Naive thymus-derived CD8-positive, alpha-beta T cell (primary cell): ENCODE measurements at places on chromosomes 16 and 17. TPM values are rescaled to one million over a fixed set of nuclear protein-coding genes. Genes with fewer than 3 reads are reported as not detected.

Gene KRT36
- polyA plus RNA-seq = not detected

Gene ZNF624
- polyA plus RNA-seq = 4.2 TPM

Gene TPSAB1
- not detected for polyA plus RNA-seq

Gene OSGIN1
- polyA plus RNA-seq = not detected

Gene ZNF689
- 11.0 TPM for polyA plus RNA-seq

Gene SLFN12
- 3.1 TPM for polyA plus RNA-seq

Gene HBM
- not detected for polyA plus RNA-seq

Gene SULT1A4
- not detected for polyA plus RNA-seq

Gene CMTM1
- polyA plus RNA-seq = 0.50 TPM

DNA sequence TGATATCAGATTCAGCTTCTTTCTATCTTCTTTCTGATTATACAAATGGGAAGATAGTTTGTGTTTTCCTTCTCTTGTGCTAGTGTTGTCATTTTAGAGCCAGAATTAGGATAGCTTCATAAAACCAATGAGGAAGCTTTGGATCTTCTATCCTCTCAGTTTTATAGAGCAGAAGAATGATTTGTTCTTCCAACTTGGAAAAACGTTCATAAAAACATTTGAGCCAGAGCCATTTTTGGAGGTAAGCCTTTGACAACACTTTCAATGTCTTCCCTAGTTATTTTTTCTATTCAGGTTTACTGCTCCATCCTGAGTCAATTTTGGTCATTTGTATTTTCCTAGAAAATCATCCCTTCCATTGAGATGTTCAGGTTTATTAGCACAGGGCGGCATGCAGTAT lies 91.2 kb upstream of the MYOCD start:
- DNase-seq = no peak

DNA sequence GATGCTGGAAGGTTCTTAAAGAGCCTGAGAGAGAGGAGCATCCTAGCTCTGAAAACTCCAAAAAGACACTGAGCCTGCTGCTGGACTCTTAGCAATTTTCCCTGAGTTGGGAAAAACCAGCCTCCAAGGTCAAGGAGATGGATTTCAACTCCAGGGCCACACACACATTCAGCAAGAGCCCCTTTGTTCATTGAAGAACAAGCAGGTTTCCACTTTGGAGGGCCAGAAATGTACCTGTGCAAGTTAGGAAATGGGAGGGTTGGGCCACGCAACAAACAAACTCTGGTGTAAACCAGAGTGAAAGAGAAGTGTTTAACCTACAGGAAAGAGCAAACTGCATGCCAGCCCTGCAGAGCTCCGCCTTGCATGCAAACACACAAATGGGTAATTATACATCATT lies 264.8 kb upstream of the RPL38 start:
- no peak for DNase-seq

- DNase-seq = no peak
These were observed 1.2 kb downstream of the KCNJ16 start for GRCh38 chr17:70076189-70076588.

DNA sequence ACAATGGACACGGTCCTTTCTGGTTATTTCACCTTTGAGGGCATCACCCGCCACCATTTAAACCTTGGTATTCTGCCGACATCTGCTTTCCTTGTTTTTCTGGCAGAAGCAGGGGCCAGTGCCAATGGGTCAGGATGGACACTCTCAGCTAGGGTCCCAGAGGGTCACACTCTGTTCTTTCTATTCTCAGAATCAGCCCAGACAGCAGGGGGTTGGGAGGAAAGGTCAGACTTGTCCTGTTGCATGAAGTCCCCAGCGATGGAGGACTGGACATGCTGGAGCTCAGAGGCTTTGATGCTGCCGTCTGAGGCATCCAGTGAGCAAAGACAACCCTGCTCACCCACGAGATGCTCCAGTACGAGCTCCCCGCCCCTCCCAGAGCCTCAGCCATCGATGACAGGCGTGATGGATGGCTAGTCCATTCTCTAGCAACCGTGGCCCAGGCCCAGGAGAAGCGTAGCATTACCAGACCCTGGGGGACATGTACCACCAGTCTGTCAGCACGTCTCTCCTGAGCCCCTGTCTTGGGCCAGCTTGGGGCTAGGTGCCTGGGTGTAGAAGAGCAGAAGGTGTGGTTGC lies 62.0 kb downstream of the FOXL1 start:
- DNase-seq = no peak

DNA sequence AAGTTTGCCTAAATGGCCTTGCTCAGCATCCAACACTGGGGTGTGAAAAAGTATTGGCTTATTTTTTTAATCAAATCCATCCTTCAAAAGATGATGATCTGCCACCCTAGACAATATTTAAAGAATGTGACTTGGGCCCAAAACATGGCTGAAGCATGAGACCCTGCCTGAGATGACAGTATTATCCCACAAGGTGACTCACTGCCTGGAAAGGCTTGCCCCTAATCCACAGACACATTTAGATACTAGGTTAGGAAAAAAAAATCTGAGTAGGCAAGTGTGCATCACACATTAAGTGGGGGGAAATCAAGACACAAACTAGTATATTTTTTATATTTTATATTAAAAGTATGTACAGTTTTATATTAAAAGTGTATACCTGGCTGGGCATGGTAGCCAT lies 38.4 kb downstream of the TOM1L2 start:
- no peak for DNase-seq

DNA sequence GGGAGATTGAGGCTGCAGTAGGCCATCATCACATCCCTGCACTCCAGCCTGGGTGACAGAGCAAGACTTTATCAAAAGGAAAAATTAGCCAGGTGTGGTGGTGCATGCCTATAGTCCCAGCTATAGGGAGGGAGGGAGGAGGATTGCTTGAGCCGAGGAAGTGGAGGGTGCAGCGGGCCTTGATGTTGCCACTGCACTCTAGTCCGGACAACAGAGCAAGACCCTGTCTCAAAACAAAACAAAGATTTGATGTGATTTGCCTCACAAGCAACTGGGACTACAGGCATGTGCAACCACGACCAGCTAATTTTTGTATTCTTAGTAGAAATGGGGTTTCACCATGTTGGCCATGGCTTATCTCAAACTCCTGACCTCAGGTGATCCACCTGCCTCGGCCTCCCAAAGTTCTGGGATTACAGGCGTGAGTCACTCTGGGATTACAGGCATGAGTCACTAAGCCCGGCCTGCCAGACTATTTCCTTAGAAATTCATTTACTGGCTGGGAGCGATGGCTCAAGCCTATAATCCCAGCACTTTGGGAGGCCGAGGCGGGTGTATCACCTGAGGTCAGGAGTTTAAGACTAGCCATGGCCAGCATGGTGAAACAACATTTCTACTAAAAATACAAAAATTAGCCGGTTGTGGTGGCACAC lies 11.5 kb downstream of the UBE2G1 start:
- DNase-seq = no peak

- no peak for DNase-seq
These were observed 43.7 kb upstream of the TNRC6A start for GRCh38 chr16:24685539-24686432.

- no peak for DNase-seq
These were observed 356.3 kb upstream of the TNRC6C start for GRCh38 chr17:77602062-77602746.

GRCh38 chr17:61202564-61202963 lies 197.1 kb upstream of the TBX2 start:
- no peak for DNase-seq

GRCh38 chr17:45171338-45172231 lies 9.9 kb downstream of the HEXIM2 start:
- DNase-seq = no peak

DNA sequence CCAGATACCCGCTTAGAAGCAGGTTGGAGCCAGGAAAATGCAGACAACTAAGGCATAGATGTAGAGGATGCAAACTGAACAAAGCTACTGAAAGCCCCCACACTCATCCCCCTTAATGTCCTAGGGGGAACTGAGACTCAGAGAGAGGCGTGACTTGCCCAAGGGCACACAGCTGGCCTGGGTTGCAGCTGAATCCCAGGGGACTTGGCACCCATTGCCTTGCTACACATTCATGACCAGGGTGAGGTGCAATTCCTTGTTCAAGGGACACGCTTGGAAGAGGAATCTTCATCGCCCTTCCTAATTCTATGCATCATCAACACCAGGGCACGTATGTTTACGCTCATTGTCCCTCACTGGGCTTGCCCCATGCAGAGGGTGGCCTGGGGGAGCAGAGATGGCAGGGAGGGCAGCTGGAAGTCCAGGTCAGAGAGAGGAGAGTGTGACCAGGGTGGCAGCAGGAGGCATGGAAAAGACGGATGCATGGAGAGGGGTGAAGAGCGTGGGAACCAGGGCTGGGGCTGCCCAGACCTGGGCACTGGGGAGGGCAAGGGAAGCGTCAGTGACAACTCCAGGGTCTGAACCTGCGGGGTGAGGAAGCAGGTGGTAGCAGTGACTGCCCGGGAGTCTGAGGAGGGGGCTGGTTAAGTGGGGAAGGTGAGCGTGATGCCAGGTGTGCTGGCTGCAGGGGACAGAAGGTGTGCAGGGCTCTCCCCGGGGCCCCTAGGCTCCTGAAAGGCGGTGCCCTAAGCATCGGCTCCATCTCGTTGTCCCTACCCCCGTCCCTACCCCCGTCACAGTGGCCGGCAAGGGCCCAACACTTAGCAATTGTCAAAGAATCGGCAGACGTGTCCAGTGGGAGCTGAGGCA lies 267.1 kb upstream of the TNRC6C start:
- DNase-seq = no peak

GRCh38 chr16:79713609-79714309 lies 113.2 kb upstream of the MAF start:
- no peak for DNase-seq
